ENCODE measurements at places on chromosomes 7 and 10.

DNA sequence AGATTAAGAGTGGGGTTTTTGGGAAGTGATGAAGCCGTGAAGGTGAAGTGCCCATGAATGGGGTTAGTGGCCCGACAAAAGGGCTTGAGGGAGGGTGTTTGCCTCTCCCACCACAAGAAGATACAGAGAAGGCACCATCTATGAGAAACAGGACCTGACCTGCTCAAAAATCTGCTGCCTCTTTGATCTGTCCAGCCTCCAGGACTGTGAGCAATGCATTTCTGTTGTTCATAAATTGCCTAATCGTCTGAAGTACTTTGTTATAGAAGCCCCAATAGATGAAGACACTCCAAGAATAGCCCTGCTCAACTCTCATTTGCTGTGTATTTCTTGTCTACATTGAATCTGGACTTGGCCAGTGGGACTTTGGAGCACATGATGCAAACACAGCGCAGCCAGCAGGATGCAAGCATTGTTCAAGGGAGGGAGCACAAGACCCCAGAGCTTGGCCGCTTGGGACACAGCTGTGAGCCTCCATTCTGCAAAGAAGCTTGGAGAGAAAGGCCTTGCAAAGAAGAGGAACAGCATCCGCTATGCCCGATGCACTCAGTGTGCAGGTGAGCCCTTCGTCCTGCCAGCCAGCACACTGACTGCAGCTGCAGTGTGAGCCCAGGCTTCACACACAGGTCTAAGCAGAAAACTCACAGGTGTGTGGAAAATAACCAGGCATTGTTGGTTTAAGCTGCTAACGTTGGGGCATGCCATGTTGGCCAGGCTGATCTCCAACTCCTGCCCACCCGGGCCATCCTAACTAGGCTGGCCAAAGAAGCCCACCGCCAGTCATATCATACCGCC lies 73.2 kb upstream of the KLF6 start:
- DNase-seq: no peak

- no peak for DNase-seq
Measured at GRCh38 chr7:127798023-127798422, 146.0 kb downstream of the SND1 start.

DNA sequence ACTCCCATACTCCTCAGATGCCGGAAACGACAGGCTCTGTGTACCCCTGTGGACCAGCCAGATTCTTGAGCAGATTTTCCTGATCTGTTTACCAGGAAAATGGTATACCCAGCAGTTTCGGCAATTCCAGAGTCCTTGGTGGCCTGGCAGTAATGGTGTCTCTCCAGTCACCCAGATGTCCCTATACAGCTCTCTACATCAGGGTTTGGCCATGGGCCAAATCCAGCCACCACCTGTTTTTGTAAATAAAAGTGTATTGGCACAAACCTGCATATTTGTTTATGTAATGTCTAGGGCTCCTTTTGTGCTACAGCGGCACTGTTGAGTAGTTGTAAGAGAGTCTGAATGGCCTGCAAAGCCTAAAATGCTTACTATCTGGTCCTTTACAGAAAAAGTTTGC lies 491.3 kb downstream of the RPS24 start:
- no peak for DNase-seq

- DNase-seq: no peak
Measured at GRCh38 chr10:67955614-67956013, 71.2 kb downstream of the SIRT1 start.

- no peak for DNase-seq
Measured at GRCh38 chr7:36057323-36057722, 95.7 kb upstream of the EEPD1 start.

DNA sequence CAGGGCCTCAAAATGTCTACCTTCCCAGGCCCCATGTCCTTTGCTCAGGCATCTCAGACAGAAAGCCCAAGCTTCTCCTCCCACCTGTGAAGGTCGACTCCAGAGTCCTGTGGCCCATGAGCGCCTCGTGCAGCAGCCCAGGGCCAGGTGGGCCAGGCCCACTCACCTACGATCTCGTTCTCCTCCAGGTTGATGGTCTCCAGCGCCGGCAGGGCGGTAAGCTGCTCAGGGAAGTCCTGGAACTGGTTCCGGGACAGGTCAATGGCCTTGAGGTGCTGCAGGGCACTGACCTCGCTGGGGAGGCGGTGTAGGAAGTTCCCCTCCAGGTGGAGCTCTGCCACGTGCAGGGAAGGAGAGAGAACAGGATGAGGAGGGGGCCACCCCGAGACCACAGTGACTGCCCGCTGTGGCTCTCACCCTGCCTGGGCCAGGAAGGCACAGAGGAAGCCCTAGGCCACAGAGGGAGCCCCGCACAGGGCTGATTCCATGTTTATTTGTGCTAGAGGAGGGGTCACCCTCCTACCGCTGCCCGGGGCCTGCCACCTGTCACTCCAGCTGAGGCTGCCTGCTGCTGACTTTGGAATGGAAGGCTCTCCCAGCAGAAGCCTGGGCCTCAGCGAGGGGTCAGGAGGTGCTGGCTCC lies 40.0 kb upstream of the NPFFR1 start:
- DNase-seq: no peak

- peak; percentile 55 for DNase-seq
Measured at GRCh38 chr10:101067356-101068083, 5.7 kb downstream of the KAZALD1 start.

DNA sequence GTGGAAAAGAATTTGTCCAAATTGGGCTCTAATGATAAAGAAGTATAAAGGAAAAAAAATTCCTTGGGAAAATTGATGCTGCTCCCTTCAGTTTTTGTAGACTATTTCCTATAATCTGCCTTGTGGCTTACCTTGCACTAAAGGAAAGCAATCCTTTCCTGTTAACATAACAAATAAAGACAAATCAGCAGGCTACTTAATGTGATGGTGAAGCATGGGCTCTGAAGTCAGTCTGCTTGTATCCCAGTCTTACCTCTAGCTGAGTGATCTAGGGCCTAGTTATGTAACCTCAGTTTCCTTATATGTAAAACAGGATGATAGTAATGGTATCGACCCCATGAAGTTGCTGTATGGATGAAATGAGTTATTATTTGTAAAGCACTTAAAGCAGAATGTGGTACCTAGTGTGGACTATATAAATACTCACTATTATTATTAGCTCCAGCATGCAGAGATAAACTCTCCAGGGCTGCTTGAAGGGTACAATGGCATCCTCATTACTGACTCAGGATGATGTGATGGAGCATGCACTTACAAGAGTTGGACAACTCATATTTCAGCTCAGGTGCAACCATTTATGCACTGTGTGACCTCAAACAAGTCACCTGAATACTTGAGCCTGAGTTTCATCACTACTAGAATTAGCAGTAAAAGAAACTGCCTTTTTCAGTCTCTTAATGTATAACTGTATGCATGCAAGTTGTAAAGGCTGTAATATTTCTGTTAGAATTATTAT lies 156.1 kb downstream of the DKK1 start:
- no peak for DNase-seq

DNA sequence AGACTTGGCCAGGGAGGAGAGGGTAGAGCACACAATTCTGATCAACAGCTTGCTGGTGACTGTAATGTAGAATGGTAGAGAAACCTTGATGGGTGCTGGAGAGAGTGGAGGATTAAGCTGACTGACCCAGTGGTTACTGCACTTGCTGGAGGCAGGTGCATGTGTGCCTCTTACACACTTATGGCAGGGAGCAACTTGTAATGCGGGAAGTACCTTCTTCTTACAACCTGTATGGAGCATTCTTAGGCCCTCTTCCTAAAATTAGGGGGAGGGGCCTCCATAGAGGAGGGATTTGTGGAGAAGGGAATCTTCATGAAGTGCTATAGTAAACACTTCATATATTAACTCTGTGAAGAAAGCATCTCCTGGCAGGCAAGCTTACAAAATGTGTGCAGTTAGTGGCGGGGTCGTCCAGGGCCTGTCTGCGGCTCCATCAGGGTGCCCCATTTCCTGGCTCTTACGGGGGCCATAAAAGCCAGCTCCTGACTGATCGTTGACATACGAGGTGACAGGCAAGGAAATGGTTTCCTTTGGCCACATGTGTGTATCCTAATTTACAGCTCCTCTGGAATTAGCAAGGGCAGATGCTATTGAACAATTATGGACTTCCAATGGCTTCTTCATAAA lies 113.5 kb downstream of the RTKN2 start:
- no peak for DNase-seq

- no peak for DNase-seq
Measured at GRCh38 chr10:33423154-33423529, 88.7 kb upstream of the NRP1 start.

GRCh38 chr10:98080494-98080893 lies 50.1 kb upstream of the CRTAC1 start:
- DNase-seq: no peak

DNA sequence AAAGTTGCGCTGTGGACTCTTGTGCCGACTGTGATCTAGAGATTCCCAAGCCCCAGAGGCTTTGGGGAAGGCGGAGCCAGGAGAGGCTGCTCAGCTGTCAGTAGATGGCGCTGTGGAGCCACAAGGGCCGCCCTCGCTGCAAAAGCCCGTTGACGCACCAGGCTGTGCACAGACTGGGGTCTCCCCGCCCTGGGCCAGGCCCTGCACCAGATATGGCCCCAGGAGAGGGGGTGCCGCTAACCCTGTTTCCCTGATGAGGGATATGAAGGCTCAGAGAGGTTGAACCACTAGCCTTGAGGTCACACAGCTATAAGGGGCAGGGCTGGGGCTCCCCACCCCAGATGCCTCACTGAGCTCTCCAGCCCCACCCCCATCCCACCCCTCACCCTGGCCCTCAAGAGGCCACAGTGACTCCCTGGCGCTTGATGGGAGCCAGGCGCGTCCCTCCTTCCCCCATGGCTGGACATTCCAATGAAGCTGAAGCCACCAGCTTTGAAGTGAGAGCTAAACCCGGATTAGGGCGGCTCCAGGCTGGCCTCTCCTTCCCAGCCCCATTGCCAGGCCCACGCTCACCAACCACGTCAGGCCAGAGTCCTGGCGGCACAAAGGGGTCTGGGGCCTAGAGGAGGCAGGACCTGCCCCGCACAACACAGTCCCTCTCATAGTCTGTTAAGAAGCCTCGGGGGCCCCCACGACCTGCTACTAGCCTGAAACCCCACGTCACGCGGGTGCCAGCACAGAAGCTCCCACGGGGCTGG lies 26.4 kb downstream of the MYL10 start:
- DNase-seq: peak; percentile 25

- DNase-seq: no peak
Measured at GRCh38 chr7:2873686-2874551, 29.8 kb upstream of the GNA12 start.

DNA sequence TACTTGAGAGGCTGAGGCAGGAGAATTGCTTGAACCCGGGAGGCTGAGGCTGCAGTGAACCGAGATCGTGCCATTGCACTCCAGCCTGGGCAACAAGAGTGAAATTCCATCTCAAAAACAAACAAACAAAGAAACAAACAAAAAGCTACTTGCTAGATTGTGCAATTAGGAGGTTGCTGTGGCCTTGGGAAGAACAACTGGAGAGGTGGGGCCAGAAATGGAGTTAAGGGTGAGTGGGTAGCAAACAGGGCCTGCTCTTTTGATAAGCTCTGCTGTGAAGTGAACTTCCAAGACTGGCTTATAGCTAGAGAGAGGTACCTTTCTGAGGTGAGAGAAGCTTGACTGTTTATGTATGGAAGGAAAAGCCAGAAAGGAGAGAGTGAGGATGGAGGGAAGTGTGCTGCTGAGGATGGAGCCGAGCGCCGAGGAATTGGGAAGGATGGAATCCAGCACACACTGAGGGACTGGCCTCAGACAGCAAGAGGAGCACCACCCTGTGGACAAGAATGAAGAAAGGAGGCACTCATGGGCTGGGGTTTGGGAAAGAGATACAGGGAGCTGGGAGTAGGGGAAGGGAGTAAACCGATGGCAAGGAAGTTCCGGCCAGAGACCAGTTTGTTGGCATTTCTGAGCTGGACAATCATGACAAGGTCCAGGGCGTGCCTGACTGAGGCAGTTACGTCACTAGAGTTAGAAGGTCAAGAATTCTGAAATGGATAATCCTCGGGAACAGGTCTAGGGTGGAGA lies 7.0 kb upstream of the RPEL1 start:
- DNase-seq: no peak

- no peak for DNase-seq
Measured at GRCh38 chr7:84714765-84715164, 472.1 kb downstream of the SEMA3D start.

GRCh38 chr7:6175645-6176044 lies 96.8 kb downstream of the CYTH3 start:
- no peak for DNase-seq

DNA sequence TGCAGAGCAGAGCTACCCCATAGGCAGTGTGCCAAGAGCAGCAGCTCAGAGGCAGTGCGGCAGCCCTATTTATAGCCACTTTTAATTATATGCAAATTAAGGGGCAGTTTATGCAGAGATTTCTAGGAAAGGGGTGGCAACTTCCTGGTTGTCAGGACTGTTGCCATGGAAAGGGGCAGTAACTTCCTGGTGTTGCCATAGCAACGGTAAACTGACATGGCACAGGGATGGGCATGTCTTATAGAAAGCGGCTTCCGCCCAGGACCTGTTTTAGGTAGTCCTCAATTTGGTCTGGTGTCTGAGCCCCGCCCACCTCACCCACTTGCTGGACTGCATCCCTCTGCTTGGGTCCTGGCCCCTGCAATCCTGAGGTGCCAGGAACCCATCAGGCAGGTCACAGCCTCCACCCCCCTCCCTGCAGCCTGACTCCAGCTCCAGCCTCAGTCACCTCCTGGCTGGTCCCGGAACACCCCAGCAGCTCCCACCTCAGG lies 115.8 kb downstream of the TMEM130 start:
- DNase-seq: no peak

- DNase-seq: no peak
Measured at GRCh38 chr7:101239191-101239950, 1.8 kb upstream of the CLDN15 start.

GRCh38 chr7:104979167-104979841 lies 34.7 kb upstream of the KMT2E start:
- no peak for DNase-seq

GRCh38 chr10:78609976-78610375 lies 458.8 kb upstream of the ZMIZ1 start:
- no peak for DNase-seq

GRCh38 chr10:1047937-1048336 lies 982 bp downstream of the IDI1 start:
- DNase-seq: no peak

DNA sequence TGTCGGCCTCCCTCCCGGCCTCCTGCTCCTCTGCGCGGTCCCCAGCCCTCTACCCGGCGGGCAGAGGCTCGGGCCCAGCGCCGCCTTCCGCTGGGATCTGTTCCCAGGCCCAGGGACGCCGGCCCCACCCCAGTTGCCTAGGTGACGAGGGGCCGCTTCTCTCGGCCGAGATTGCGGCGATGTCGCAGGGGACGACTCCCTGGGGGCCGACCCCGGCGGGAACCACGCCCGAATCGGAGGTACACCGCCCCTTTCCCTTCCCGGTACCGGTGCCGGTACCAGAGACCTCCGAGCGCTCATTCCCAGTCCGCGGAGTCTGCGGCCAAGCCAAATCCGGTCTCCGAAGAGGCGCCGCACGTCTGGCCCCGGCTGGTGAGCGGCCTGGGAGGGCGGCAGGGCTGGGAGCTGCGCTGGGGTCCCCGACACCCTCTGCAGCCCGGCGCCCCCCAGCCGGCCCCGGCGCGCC lies at the start of gene CABCOCO1:
TSS of gene CABCOCO1 (plus strand) at position 136 of the 466 bp plus-strand sequence. CDS start at position 180, 44 bp downstream.
- no peak for DNase-seq

DNA sequence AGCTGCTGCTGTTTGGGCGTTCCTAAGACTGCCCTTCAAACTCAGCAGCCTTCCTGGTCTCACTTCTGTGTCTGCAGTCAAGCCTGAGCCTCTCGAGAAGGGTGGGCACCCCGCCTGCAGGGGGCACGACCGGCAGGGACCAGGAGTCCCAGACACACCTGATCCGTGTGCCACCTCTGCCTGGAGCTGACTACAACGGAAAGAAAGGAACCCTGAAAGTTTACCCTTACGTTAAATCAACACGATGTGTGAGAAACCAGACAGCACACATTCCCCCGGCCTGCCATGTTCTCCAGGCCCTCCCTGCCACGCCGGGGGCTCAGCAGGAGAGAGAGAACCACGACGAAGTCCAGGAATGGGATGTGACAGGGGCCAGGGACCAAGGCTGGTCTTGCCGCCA lies 5.0 kb downstream of the MAD1L1 start:
- no peak for DNase-seq
